CD4-positive, alpha-beta T cell treated with Interleukin-15 for 4 hours (primary cell): ENCODE measurements at places on chromosomes 5 and 9.

DNA sequence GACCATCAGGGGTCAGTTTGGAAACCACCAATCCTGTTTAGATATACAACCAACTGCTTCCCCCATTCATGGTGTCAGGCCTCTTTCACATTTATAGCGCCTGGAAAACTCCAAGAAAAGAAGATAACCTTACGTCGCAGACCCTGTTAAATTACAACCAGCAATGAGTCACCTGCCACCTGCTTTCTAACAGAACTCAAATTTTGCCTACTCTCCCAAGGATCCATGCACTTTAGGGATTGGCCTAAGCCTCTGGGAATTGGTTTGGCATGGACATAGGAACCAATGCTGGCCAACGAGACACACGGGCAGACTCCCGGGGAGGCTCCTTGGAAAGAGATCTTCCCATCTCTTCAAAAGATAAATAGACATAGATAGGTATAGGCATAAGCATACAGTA lies 87.0 kb downstream of the FEM1C start:
- DNase-seq: no peak

DNA sequence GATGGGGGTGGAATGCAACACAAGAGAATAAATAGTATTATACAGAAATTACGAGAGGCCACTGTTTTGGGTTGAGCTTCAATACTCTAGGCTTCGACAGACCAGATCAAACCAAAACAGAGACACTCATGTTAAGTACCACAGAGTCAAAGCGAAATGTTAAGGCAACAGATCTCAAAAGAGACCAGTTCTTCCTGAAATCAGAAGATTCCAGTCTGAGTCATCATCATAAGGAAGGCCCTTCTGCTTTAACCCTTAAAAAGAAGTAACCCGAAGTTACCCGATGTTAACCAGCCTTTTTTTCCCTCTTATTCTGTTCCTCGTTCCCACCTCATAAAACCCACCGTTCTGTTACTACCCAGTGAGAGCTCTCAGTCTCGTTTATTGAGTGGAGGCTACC lies 75.9 kb downstream of the SFXN1 start:
- no peak for DNase-seq

GRCh38 chr9:110919050-110919435 lies 119.2 kb downstream of the LPAR1 start:
- DNase-seq: no peak

DNA sequence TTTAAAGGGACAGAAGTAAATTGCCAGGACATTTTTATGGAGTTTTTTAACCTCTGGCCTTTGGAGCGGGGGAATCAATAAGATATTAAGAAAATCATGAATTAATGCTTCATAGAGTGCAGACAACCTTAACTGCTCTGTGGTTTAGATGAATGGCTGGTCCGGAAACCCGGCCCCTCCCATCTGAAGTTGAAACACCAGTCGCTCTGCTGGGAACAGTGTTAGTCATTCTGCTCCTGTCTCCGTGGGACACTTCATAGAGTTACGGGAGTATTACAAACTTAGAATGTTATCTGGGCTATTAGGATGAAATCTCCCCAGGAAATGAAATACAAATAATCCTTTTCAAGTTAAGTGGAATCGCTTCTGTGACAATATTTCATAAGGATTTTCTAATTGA lies 110.1 kb upstream of the IRX2 start:
- no peak for DNase-seq

- DNase-seq: no peak
Observed at GRCh38 chr5:7088849-7089248, 307.1 kb upstream of the ADCY2 start.

DNA sequence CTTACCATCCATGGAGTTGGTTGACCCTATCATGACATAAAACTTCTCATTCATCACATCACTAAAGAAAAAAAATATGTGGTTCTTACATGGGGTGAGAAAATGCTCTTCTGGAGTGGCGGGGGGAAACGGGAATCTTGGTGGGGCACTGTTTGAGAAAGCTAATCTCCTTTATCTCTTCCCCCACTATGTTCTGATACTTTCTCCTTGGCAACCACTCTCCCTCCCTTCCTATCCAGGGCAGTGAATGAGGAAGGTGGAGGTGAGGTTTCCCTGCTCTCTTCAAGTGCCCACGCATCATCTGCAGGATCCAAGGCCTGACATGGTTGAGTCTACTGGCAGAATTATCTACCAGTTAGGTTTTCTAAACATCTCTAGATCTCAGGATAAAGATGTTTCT lies 220.8 kb upstream of the TBCA start:
- no peak for DNase-seq

DNA sequence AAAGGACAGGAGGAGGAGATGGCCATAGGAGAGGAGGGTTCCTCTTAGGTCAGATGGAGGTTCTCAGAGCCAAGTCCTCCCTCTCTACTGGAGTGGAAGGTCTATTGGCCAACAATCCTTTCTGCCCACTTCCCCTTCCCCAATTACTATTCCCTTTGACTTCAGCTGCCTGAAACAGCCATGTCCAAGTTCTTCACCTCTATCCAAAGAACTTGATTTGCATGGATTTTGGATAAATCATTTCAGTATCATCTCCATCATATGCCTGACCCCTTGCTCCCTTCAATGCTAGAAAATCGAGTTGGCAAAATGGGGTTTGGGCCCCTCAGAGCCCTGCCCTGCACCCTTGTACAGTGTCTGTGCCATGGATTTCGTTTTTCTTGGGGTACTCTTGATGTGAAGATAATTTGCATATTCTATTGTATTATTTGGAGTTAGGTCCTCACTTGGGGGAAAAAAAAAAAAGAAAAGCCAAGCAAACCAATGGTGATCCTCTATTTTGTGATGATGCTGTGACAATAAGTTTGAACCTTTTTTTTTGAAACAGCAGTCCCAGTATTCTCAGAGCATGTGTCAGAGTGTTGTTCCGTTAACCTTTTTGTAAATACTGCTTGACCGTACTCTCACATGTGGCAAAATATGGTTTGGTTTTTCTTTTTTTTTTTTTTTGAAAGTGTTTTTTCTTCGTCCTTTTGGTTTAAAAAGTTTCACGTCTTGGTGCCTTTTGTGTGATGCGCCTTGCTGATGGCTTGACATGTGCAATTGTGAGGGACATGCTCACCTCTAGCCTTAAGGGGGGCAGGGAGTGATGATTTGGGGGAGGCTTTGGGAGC lies 3.1 kb downstream of the EGR1 start:
- no peak for DNase-seq

GRCh38 chr9:95545831-95546567 lies 29.2 kb upstream of the PTCH1 start:
- no peak for DNase-seq

- no peak for DNase-seq
Observed at GRCh38 chr5:93017849-93018248, 563.2 kb downstream of the NR2F1-AS1 start.

- DNase-seq: no peak
Observed at GRCh38 chr9:18061856-18062255, 412.1 kb upstream of the ADAMTSL1 start.

GRCh38 chr9:79461712-79462111 lies 110.1 kb upstream of the TLE4 start:
- DNase-seq: no peak
